Stimulated activated CD4-positive, alpha-beta T cell treated with anti-CD3 and anti-CD28 coated beads, TNF-alpha, amount 100 ng/mL, for 24 hours (primary cell): ENCODE measurements at places on chromosomes 5 and 9.

DNA sequence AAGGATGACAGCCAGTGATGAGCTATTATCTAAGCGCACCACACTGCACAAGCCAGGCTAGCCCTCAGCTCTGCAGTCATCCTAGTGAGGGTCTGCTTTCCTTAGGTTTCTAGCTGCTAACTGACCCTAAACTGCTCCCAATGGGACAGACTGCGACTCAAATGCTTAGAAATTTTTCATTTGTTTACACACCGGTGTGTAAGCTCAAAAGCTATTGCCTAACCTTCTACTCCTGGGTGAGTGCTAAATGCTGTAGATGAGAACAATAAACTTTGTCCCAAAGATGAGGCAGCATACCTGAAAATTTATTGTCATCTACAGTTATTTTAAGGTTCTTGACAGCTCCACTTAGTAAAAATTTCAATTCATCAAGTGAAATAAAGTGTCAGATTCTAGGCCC, 311.4 kb downstream of the TMEM167A start:
- no peak for DNase-seq

DNA sequence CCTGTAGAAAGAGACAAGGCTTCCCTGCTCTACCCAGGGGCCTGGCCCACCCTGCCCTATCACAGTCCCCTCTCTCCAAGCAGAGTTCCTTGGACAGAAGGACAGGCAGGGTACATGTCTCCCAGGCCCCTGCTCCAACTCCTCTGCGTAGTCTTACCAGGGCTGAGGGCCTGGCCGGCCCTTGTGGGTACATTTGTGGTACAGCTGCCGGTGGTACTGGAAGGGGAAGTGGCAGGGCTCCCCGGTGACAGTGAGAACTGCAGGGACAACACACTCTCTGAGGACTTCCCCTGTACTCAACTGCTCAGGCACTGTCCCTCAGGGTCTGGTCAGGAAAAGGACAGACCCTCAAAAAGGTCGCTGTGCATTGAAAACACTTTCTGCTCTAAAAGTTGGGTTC, 3.6 kb downstream of the F12 start:
- DNase-seq, result no peak

GRCh38 chr5:54589786-54590185, 72.2 kb downstream of the SNX18 start:
- DNase-seq, result no peak

DNA sequence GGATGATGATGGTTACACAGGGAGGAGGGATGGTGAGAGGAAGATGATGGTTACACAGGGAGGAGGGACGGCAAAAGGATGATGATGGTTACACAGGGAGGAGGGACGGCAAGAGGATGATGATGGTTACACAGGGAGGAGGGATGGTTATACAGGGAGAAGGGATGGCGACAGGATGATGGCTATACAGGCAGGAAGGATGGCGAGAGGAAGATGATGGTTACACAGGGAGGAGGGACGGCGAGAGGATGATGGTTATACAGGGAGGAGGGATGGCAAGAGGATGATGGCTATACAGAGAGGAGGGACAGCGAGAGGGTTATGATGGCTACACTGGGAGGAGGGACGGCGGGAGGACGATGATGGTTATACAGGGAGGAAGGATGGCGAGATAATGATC, 64.1 kb upstream of the FCN1 start:
- no peak for DNase-seq

DNA sequence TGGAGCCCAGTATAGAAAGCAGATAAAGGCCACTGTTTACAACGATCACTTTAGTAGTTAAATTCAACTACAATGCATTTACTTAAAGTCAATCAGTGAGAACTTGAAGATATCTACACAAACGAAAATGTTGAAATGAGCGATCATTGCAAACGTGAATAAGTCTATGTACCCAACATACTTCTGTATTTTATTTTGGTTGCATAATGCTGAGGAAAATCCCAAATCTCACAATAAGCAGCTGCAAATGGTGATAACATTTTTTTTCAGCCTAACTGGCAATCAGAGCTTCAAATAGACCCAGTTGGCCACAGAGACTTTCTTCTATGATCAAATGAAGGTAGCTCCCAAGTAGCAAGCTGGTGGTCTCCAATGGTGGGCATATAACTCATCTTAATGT, 32.1 kb downstream of the PDGFRB start:
- no peak for DNase-seq

GRCh38 chr5:157993201-157993600, 134.3 kb upstream of the CLINT1 start:
- DNase-seq, result no peak

DNA sequence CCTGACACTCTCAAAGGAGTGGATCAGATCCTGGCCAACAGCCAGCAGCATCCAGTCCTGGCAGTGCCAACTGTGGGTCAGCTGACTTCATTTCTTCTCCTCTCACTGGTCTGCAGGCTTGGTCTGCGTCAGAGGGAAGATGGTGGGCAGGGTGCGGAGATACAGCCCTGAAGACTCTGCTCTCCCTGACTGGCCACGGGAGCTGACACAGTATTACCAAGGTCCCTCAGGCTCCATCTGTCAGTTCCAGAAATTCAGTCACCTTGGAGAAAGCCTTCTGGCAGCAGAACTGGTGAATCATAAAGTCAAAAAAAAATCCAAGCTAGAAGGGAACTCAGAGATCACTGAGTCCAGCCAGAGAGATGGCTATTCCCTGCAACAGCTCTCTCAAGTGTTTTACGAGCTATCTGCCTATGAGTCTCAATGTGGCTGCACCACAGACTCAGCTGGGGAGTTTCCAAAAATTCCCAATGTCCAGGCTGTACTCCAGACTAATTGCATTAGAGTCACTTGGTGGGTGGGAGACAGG, 27.9 kb downstream of the C1QTNF2 start:
- no peak for DNase-seq

DNA sequence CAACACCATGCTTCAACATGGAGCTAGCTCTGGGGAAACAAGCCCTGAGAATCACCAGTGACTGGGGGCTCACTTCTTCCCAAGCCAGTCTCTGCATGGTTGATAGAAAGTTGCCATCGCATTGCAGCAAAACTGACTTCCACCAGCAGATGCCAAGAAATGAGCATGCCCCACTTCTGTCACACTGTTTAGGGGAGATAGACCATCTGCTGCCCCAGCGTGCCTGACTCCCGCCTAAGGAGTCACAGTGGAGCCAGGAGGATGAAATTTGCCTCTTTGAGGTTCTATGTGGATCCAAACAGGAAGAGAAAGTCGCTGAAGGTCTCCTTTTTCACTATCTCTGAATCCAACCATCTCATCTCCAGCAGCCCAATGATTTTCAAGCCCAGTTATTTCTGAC, 116.7 kb upstream of the SLIT3 start:
- DNase-seq, result no peak

DNA sequence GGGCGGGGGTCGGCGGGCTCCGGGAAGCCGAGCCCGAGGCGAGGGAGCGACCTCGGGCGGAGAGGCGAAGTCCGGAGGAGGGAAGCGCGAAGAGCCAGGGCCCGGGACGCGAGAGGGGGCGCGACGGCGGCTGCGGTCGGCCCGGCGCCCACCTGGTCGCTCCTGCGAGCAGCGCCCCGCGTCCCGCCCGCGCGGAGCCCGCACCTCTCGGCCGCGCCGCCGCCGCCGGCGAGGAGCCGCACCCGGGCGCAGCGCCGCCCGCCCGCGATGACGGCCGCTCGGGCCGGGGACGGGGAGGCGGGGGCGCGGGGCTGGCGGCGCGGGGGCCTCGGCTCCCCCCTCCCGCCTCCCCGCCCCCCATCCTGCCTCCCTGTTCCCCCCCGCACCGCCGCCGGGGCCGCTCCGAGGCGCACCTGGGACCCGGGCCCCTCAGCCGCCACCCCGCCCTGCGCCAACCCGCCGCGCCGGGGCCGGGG, 2.6 kb downstream of the NR5A1 start:
- DNase-seq, result no peak

DNA sequence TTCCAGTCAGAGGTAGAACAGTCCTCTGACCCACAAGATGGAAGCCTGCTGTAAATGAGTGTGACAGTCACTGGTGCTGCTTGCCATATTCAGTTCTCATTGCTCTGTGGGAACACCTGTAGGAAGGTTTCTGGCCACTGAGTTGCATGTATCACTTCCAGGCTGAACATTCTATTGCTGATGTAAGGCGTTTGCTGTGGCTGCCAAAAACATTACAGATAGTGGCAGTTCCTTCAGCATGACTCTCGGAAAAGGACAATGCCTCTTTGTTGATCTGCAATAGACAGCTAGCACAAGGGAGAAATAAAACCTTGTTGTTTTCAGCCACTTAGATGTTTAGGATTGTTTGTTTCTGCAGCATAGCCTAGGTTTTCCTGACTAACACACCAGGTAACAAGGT, 217.2 kb downstream of the AGTPBP1 start:
- DNase-seq, result no peak

DNA sequence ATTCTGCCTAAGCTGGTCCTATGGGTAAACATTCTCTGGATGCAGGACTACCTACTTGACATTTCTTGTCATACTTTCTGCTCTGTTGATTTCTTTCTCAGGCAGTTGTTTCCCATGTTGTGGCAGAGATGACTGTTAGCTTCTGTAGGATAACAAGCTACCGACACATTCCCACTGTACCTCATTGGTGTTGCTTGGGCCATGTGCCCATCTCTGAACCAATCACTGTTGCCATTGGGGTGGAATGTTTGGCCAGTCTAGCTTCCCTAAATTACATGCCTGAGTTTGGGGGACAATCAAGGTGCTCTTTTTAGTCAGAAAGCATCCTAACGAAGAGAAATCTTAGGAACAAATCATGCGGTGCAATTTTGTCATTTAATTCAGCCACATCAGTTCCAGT, 212.0 kb downstream of the KDM4C start:
- DNase-seq, result no peak

DNA sequence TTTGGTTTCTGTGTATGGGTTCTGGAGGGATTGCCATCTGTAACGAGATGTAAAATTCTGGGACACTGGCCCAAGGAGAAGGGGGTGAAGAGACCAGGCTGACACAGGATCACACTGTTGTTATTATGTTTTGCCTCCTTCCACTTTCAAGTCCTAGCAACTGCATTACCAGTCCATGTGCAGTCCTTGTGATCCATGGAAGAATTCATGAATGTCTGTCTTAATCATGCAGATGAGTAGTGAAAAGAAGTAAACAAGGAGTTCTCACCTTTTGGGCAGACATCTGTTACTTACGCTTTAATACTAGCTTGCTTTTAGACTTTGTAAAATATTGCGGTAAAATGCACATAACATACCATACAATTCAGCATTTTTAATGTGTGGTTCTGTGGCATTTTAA, 18.3 kb downstream of the MEGF10 start:
- DNase-seq, result no peak

DNA sequence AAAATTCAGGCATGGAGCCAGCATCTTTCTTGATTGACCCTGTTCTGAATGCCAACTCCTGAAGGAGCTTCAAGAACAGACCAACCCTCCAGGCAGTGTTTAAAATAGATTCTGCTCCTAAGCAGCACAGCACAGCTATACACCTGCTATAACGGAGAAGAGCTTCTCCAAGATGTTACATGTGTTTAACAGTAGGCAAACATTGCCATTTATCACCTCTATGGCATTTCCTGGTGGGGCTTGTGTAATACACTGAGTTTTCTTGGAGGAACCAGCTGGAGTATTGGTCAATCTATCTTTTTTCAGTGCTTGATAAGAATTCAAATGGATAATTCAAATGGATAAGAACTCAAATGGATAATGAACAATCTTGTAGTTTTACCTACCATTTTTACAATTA, 615.1 kb downstream of the CDH12 start:
- no peak for DNase-seq

DNA sequence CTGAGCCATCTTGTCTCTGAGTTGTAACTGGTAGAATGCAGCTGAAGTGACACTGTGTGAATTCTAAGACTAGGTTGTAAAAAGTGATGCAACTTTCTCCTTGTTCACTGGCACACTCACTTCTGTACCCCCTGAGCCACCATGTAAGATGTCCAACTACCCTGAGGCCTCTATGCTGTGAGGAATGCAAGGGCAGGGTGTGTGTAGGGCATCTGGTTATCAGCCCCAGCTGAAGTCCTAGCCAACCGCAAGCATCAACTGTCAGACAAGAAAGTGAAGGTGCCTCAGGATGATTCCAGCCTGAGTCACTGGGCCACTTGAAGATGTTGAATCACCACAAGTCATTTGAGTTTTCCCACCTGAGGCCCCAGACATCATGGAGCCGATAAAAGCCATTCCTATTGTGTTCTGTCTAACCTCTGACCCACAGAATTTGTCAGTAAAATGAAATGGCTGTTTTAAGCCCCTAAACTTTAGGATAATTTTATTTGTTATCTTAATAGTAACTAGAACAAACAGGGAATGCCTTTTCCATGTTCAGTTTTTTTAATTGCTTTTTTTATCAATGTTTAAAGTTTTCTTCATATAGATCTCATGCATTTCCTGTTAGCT, 18.7 kb upstream of the RHOBTB3 start:
- peak; percentile 37 for DNase-seq

DNA sequence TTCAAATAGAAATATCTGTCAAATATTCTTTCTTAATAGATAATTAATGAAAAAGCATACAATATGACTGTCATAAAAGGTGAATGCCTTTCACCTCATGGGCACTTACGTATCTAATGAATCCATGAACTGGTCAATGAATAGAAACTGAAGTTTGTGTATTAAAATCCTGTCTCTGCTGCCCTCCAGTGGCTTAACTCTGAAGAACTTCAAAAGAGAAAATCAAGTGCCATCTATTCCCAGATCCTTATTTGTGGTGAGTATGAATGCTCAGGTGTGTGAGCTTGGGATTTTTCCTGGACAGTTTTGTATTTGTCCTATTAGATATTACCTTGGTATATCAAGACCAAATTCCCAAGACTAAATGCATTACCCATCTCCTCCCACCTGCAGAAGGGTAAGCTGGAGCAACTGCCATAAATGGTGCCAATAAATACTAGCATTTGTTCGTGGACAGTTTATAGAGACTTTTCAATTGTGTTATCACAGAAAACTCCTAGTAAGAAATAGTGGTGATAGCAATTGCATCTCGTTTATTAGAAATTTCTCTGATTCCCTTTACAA, 44.0 kb upstream of the SVEP1 start:
- no peak for DNase-seq

GRCh38 chr5:16970260-16970659, 34.2 kb upstream of the MYO10 start:
- DNase-seq, result no peak

- no peak for DNase-seq
Measured at GRCh38 chr5:159105145-159106053, 5.7 kb upstream of the EBF1 start.

DNA sequence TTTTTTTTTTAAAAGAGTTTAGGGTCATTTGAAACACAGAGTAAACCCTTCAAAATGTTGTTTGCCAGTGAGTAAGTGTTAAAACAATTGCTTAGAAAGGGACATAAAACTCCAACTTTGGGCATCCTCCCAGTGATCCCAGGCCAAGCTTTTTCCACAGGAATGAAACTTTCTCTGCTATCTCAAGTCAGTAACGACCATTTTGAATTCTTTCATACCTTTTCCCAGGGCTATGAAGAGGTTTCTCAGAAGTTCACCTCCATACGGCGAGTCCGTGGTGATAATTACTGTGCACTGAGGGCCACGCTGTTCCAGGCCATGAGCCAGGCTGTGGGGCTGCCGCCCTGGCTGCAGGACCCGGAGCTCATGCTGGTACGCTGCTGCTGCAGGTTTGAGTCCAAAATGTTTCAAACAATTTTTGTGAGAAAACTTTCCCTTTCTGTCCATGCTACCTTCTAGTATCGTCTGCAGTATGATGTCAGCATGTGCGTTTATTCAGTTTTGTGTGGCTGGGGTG, 16.8 kb downstream of the OTULIN start:
- DNase-seq, result no peak
